ENCODE measurements at places on chromosomes 1 and 21.

DNA sequence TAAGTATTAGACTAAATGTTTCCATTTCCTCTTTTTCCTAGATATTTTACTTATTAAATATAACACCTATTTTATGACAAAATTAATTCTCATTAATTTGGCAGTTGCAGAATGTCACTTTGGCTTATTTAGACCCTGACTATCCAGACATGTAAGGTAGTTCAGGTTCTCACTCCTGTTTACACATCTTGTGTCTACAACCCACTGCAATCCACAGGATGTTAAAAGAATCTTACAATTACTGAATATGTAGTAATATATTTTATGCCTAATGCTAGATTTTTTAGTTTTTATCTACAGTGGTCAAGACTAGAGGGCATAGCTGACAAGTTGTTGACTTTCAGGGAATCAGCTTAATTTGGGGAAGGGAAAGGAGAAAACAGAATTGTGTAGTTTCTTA lies 346.7 kb downstream of the USP25 start:
- no peak for DNase-seq

DNA sequence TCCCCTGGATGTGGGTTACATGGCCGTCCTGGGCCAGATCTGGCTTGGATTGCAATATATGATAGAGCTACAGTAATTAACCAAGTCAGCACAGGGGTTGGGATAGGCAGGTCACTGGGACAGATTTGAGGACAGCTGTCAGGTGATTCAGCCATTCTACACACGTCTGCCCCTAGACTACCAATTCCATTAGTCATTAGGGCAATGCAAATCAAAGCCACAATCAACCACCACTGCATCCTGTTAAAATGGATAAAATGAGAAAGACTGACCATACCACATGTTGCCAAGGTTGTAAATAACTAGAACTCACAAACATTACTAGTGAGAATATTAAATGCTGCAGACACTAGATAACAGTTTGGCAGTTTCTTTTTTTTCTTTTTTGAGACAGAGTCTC lies 16.0 kb downstream of the C21orf58 start:
- DNase-seq, result no peak

GRCh38 chr1:40663324-40664166 lies 1.9 kb downstream of the RIMS3 start:
- DNase-seq, result no peak

- no peak for DNase-seq
Measured at GRCh38 chr1:111857194-111857651, 101.5 kb downstream of the DDX20 start.

- DNase-seq, result no peak
Measured at GRCh38 chr21:43343992-43344886, 82.7 kb downstream of the SIK1 start.

Measured in stromal cell of bone marrow (primary cell).